ENCODE measurements at places on chromosomes 7 and 10.

- no peak for DNase-seq
Measured at GRCh38 chr7:32524631-32525030, 29.3 kb downstream of the AVL9 start.

- no peak for DNase-seq
Measured at GRCh38 chr7:144379776-144380384, 23.6 kb downstream of the NOBOX start.

- DNase-seq, result no peak
Measured at GRCh38 chr7:150511048-150511447, 3.6 kb upstream of the GIMAP7 start.

DNA sequence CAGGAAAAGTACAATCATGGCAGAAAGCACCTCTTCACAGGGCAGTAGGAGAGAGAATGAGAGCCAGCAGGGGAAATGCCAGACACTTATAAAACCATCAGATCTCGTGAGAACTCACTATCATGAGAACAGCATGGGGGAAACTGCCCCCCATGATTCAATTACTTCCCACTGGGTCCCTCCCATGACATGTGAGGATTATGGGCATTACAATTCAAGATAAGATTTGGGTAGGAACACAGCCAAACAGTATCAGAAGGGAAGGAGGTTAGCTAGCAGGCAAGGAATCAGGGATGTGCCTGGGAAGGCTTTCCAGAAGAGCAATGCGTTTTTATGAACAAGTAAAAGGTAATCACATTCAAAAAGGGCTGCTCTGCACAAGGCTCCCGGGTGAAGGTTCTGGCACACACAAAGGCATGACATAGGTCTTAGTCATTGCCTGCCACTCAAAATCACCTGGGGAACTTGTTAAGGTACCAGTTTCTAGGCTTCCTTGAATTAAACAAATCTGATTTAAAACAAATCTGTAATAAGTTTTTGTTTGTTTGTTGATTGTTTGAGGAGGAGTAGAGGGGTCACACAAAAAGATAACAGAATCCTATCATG, 40.9 kb downstream of the BMPER start:
- no peak for DNase-seq

GRCh38 chr7:21944616-21945453, 864 bp downstream of the CDCA7L start:
- DNase-seq, result no peak

Measured in naive thymus-derived CD8-positive, alpha-beta T cell (primary cell).